ENCODE measurements at places on chromosomes 16 and 17. TPM values are rescaled to one million over a fixed set of nuclear protein-coding genes. Genes with fewer than 3 reads are reported as not detected.

DNA sequence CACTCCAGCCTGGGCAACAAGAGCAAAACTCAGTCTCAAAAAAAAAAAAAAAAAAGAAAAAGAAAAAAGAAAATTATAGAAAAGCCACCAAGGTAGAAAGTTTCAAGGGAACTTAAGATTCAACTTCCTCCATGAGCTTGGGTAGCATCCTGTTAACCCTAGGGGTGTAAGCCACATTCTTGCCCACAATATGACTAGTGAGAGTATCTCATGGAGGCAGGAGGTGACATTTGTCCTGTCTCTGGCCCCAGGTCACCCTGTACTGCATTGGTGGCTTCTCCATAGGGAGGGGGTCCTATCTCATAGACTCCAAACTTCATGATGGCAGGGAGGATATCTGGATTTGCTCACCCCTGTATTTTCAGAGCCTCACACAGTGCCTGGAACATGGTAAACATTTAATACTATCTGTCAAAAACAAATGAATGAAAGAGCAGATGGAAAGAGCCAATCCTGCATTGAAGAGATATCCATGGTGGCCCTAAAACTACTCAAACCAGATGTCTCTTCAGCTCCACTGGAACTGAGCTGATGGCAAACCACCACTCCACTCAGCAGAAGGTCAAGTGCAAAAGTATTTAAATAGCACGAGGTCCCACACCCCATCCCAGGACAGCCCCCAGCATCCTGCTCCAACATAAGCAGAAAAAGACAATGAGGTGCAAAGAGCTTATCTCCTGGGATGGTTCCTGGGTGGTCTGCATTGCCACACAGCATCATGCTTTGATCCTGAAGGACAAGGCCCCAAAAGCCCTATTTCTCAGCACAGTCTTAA lies 50.3 kb downstream of the EMP2 start:
- no peak for DNase-seq

Gene TPSAB1
- not detected for total RNA-seq

GRCh38 chr17:49941427-49941826 lies 27.6 kb upstream of the DLX4 start:
- no peak for DNase-seq

- DNase-seq = no peak
Measured at GRCh38 chr17:17034496-17035075, 7.7 kb upstream of the MPRIP start.

GRCh38 chr17:61463316-61464129 lies 11.3 kb downstream of the TBX4 start:
- no peak for DNase-seq

DNA sequence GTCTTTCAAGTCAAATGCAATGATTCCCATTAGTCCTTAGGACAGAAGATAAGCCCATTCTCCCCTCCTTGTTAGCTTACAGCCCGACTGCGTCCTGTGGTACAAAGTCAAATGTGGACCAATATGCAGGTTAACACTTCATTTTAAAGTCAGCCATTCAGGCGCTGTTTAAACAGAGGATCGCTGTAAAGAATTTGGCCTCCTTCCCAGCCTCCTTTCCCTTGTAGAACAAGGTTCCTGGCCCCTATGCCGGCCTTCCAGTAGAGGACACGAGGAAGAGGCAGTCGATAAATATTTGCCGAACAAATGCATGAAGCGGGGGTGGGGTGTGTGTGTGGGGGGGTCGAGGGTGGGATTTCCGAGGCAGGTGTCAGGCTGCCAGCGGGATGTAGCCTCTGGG lies 4.3 kb downstream of the SDK2 start:
- no peak for DNase-seq

DNA sequence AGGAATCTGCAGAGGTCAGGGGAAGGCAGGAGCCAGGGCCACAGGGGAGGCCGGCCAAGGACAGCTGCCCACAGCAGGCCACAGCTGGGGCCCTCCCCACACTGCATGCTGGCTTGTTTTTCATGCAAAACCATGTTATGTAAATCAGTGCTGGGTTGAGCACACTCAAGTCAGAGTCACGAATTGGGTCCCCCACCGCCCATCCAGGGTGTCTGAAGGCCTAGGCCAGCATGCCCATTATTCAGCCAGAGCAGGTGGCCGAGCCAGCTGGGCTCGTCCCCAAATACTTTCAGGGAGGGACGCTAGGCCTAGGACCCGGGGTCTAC lies 51.2 kb upstream of the TOB1 start:
- no peak for DNase-seq

GRCh38 chr17:74527081-74527480 lies 4.2 kb downstream of the CD300LB start:
- no peak for DNase-seq

Gene NTN1
- 0.51 TPM for total RNA-seq

- DNase-seq = no peak
Measured at GRCh38 chr17:73394512-73395450, 83.0 kb upstream of the CDC42EP4 start.

Gene MYH8
- not detected for total RNA-seq

Gene DNAH17
- not detected for total RNA-seq

DNA sequence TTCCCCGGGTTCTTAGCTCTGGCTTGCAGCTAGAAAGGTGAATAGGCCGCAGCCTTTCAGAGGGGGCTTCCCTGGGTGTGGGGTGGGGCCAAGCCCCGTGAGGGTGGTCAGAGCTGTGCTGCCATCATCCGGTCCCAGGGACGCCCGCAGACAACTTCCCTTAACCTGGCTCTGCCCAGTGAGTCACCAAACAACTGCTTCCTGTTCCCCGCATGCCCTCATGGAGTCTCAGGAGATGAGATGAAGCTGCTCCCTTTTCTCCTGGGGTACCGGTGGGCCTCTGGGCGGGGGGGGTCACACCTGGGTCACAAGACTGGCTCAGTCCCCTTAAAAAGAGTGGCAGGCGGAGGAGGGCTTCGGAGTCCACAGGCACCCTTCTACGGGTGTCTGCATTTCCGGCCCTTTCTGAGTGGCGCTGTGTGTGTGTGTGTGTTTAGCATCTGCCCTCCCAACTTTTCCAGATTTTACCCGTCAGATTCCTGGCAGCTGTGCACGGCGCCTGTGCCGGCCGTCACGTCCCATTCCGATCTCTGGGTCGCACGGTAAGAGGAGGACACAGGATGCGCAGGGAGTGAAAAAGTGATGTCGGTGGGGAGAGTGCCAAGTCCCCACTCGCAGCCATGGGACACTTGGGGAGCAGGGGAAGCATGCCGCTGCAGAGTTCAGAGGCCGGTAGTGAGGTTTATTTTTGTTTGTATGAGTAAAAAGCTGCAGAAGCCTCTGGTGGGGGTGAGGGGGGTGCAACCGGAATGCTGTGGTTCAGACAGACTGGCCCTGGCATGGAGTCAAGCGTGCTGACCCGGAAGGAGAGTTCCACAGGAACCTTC lies 16.8 kb downstream of the HIC1 start:
- peak; percentile 76 for DNase-seq

GRCh38 chr17:82433560-82434215 lies 15.3 kb upstream of the OGFOD3 start:
- no peak for DNase-seq

DNA sequence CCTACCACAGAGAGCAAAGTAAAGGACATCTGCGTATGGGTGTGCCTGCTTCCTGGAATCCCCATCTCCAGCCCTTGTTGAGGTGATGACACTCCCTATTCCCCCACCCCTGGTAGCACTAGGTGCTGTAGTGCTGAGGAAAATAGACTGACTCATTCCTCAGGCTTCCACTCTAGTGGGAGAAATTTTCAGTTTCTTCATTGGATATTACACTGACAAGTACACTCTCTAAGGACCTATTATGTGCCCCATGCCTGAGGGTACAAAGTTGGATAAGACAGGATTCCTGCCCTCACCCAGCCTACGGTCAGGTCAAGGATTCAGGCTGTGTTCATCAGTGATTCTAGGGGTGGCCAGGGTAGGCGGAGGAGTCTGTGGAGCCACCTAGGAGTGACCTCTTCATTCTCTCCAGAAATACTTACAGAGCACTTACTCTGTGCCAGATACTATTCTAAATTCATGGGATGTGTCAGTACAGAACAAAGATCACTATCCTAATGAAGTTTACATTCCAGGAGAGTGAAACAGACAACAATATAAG lies 4.5 kb upstream of the ZC3H7A start:
- peak; percentile 61 for DNase-seq

- DNase-seq = no peak
Measured at GRCh38 chr16:17944345-17944744, 392.2 kb downstream of the NPIPA8 start.

Gene ADAD2
- not detected for total RNA-seq

- DNase-seq = peak; percentile 14
Measured at GRCh38 chr16:23145186-23145585, 4.1 kb downstream of the USP31 start.

GRCh38 chr16:1651974-1652312 lies 26.1 kb upstream of the JPT2 start:
- no peak for DNase-seq

- DNase-seq = peak; percentile 74
Measured at GRCh38 chr17:70961341-70961740, 792.0 kb downstream of the KCNJ2 start.

DNA sequence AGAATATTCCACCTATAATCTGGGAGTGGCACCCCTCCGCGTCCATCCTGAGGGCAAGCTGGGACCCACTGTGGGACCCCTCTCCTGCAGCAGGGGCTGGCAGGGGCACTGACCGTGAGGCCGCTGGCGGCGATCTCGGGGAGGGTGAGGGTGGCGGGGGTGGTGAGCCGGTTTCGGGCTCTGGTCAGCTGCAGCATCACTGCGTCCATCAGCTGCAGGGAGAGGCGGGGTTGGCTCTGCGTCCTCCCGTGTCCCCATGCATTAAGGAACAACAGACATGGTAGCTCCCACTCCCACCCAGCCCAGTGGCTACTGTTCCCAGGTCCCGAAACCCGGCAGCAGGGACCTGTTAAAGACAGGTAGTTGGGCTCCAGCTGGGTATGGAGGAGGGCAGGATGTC lies 3.3 kb downstream of the SMIM22 start:
- no peak for DNase-seq

Gene MYOCD
- 0.17 TPM for total RNA-seq

- DNase-seq = no peak
Measured at GRCh38 chr16:57775661-57776469, 26.4 kb downstream of the KIFC3 start.

DNA sequence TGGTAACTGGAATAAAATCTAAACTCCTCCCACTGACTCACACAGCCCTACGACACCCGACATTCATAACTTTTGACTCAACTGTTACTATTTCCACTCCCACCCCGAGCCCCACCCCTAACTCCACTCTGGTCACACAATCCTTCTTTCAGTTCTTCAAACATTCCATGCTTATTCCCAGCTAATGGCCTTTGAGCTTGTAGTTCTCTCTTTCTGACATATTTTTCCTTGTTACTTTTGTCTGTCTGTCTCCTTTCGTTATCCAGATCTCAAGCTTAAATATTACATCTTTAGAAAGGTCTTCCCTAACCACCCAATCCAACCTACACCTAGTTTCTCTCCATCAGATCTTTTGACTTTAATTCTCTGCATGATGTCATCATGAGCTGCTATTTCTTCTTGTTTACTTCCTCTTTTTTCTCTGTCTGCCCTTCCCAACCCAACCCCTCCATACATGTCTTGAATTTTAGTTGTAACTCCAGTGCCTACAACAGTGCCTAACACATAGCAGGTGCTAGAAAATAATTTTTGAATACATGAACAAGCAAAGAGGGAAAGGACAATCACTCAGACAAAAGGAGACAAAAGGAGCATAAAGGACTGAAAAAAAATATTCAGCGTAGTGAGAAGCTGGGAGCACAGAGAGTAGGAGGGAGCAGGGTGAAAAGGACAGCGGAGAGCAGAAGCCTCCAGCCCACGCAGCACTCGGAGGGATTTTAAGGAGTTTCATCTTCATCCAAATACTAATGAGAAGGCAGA lies 65.2 kb upstream of the SMIM36 start:
- DNase-seq = peak; percentile 87

- no peak for DNase-seq
Measured at GRCh38 chr16:55835581-55835980, 2.7 kb upstream of the CES1 start.

DNA sequence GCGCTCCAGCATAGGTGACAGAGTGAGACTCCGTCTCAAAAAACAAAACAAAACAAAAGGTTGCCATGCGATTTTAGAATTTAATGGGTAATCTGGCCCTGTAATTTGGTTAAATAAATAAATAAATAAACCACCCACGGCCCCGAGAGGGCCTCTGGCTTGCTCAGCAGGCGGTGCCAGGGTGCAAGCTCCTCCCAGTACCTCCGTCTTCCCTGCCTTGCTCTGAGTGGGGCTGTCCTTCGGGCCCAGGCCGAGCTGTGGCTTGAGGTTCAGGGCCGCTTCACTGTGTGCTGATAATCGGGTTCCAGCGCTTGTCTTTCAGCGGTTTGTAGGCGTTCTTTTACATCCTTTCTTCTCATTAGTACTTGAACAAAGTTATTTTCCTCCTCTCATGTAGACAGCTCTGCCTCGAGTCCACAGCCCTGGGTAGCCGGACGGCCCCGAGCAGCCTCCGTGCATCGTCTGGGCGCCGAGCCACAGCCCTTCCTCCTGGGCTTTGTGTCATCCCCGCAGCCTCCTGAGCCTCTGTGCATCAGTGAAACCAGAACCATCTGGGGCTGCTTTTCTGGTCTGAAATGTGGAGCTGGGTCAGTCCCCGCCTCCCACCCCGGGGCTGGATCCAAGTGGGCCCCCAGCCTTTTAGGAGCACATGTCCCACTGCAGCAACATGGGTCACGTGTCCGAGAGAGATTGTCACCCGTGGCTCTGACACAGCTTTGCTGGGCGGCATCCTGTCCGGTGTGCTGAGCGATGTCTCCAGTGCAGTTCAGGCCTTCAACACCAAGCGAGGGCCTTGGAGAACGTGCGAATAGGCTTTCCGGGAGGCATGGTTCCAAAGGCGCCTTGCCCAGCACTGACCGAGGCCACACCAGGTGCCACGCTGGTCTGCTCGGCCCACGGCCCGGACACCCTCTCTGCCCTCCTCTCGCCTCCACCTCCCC lies 157.4 kb upstream of the CHMP6 start:
- peak; percentile 72 for DNase-seq

DNA sequence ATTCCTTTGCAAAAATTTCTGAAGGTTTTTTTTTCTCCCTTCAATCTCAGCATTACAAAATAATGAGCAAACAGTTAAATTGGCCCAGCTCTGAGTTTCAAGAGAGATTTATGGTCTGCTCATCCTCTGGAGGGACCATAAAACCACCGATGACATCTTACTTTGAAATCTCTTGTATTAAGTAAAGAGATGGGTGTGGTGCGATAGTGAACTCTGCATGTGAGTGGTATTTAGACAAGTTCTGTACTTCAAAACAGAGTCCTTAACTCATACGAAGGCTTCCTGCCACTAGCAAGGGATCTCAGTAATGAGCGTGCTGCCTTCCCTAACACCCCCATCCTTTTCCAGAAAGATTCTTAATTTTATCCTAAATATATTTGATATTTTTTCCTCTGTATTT lies 2.1 kb downstream of the FAM20A start:
- no peak for DNase-seq

All from fibroblast of lung (primary cell).